ENCODE measurements at places on chromosomes 4 and X.

- DNase-seq = no peak
Measured at GRCh38 chr4:62387808-62388207, 1187.7 kb downstream of the ADGRL3 start.

GRCh38 chr4:157804986-157805385, 367.8 kb downstream of the GASK1B start:
- no peak for DNase-seq

GRCh38 chr4:71992571-71993312, 39.1 kb upstream of the NPFFR2 start:
- no peak for DNase-seq

- no peak for DNase-seq
Measured at GRCh38 chr4:123113155-123113554, 190.8 kb upstream of the NUDT6 start.

DNA sequence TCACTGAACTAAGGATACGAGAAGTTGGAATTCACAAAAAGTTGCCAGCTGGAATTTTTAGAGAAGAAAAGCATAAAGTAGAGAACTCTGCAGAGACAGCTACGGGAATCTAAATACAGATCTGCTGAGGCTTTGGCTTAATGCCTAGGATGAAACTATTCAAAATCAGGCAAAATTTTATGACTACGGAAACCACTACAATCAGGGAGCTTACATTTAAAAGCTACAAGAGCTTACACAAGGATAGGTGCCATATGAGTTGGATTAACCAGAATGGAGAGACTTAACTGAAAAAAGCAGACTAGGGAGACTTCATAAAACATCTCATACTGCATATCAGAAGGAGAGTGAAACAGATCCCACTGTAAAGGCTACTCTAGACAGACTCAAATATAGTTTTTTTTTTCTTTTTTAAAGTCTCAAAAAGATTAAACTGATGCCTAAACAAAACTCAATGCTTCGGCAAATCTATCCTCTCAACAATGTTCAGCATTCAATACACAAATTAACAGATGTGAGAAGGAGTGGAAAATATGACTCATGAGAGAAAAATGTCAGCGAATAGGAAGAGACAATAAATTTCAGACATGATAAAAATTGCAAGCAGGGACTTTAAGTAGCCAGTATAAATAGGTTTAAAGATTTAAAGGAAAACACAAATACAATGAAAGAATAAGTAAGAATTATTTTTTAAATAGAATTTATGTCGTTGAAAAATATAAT, 586.1 kb downstream of the FSTL5 start:
- peak; percentile 15 for DNase-seq

- no peak for DNase-seq
Measured at GRCh38 chr4:100170986-100171385, 19.3 kb downstream of the DDIT4L start.

DNA sequence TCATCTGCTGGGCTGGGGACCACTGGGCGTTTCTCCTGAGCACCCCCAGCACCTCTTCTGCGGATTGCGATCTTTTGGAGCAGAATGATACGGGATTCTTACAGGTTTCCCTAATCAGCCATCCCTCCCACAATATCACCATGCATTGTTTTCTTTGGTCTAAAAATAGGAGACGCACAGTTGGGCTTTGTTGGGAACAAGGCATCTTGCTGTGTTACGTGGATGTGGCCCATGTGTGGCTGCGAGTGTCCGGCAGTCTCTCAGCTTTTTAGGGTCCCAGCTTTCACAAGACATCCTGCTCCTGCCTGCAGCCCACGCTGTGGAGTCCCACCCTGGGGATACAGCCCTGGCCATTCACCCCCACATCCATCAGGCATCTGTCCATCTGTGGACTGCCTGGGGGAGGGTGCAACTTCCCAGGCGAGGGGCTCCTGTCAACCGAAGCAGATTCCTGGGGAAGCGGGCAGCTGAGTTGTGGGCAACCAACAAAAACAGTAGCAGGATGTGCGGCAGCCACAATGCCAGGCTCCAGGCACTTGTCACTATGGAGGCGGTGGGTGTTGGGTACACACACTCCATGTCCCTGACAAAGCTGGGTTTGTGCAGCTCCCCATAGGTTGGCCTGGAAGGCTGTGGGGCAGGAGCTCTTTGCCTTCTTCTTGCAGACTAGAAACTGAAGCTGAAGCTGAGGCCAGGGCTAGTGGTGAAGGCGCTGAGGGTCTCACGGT, 185.5 kb upstream of the PSAPL1 start:
- no peak for DNase-seq

- DNase-seq = no peak
Measured at GRCh38 chr4:166737430-166737829, 496.9 kb downstream of the SPOCK3 start.

DNA sequence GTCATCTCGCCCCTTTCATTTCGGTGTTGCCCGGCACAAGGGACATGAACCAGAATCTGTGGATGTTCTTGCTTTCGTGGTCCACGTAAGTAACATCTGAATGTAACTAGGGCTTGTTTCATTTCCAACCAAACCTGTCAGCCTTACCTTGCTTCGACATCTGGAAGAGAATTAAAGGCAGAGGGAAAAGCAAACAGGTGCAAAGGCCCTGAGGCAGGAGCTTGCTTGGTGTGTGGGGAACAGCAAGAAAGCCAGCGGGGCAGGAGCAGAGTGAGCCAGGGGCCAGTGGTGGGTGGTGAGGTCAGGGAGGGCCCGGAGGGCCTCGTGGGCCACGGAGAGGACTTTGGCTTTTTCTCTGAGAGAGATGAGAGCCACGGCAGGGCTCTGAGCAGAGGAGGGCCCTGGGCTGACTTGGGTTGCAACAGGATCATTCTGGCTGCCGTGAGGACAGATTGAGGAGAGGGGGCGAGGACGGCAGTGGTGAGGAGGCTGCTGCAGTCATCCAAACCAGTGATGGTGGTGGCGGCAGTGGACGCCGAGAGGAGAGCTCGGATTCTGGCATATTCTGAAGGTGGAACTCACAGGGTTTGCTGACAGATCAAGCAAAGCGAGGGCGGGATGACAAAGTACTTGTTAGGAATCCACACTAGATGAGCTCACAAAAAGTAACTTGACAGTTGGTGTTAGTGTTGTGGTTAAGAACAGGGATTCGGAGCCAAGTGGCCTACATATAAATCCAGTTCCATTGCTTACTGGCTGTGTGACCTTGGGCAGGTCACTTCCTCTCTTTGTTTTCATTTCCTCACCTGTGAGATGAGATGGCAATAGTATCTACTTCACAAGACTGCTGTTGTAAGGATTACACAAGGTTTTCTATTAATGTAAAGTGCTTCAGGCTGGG, 6.8 kb upstream of the WDR13 start:
- no peak for DNase-seq

DNA sequence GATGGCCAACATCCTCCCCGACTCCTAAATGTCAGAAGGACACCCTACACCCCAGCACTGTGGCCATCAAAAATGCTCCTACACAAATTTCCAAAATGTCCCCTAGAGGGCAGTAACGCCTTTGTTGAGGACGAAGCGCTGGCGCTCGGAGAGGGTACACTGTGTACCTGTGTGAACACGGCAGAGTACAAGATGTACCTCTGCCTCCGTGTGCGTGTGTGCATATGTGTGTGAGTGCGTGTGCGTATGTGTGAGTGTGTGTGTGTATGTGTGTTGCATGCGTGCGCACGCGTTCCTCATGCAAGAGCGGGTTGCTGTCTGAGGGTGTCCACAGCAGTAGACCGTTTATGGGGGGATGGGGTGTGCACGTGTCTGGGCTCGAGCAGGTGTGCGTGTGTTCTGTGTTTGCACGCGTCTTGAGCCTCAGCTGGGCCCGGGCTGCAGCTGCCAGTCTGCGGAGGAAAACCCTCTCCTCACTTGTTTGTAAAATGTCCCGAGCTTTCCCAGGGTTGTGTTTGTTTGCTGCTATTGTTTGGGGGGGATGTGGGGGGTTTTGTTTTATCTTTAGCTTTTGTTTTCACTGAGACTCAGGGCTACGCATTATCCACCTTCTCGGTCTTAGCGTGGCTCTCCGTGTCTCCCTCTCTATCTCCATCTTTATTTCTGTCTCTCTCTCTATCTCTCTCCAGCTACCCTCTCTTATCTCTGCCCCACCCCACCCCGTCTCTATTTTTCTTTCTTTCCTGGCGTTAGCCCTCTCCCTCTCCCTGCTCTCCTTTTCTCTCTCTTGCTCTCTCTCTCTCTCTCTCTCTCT, 10.4 kb upstream of the TSPYL2 start:
- DNase-seq = peak; percentile 52

DNA sequence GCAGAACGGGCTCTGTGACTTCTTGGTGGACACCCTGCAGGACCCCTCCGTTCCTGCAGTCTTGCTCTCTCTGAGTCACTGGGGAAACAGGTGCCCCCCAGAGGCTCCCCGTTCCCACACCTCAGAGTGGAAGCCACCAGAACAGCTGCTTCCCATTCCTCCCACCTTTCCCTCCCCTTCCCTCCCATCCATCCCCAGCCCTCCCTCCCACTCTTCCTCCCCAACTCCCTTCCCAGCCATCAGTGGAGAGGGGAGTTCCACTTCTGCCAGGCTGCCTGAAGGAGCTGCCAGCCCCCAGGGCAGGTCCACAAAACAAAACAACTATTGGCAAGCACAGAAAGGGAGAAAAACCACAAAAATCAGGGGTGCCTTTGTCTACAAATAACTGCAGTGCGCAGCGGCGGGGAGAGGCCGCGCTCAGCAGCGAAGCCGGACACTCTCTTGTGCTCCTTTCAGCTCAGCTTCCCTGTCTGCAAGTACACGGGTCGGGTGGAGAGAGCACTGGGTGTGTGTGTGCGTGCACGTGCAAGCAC, 8.1 kb downstream of the SSR4 start:
- DNase-seq = no peak

DNA sequence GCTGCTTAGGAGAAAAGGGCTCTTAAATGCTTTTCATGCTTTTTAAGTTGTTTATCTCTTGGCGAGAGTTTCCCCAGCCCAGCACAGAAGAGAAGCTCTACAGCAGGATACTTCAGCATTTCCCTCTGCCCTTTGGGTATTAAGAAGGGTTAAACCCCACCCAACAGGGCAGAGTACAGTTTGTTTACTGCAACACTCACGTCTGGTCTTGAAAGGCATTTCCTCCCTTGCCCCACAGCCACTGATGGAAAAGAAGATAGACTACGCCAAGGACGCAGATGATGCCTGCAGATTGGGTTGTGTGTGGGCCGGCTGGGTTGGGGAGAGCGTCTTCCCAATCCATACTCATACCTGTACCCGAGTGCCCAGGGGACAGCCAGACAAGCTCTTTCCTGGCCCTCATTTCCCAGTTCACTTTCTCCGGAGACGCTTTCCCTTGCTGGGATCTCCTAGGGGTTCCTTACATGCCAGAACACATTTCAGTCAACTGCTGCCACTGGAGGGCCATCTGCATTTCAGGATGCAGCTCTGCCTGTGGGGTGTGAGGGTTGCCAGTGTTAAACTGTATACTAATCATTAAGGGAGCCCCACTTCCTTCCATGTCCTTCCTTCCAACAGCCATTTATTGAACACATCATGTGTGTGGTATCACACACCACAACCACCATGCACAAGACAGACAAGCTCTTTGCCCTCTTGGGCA, 96.5 kb upstream of the DHX15 start:
- DNase-seq = no peak

GRCh38 chrX:131366407-131366806, 77.3 kb upstream of the IGSF1 start:
- no peak for DNase-seq

DNA sequence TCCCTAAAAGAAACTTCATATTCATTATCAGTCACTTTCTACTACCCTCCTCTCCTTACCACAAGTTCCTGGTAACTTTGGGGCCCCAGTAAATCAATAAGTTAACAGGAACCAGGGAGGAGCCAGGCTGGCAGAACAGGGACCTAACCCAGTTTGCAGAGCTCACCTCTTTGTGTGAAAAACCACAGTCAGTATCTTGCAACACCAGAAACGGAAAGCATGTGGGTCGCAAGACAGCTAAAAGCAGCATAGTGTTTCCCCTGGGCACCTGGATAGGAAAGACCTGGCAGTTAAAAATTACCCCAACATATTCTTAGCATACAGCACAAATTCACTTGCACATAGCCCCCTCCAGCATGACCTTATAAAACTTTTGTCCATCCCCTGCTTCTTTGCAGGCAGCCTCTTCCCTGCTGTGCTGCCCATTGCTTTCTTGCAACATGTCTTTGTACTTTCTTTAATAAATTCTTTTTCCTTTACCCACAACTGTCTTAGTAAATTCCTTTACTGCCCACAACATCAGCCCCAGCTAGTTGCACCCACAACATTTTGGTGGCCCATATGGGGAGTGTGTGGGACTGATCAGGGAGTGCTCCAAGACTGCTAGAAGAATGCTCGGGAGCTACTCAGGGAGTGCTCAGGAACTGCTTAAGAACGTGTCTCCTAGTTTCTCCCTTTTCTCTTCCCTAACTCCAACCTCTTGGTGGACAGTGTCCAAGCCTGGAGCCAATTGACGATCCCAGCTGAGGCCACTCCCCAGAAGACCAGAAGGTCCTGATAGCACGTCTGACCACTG, 83.4 kb downstream of the MSN start:
- DNase-seq = no peak

- DNase-seq = no peak
Measured at GRCh38 chrX:134641346-134641745, 16.9 kb downstream of the PLAC1 start.

DNA sequence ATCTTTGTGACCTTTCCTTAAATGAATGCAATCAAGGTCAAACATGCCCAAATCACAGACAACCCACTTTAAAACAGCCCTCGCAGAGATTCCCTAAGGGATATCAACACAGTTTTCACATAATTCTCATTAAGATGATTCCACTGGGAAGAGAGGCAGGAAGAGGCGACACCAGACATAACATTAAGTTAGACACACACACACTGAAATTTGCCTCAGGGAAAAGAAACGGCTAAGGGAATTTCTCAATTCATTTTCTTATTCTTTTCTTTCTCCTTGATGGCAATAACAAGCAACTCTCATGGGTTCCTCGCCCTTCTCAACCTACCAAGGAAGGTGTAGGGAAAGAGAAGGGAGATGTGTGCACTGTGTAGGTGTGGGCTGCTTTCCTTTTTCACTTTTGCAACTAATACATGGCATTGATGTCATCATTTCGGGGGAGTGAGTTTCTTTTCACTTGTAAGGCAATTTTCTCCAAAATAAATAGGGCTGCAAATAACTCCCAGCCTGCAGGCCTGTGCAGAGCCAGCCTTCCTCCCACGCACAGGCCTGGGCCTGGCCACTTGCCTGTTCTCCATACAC, 41.4 kb downstream of the SOD3 start:
- DNase-seq = no peak

DNA sequence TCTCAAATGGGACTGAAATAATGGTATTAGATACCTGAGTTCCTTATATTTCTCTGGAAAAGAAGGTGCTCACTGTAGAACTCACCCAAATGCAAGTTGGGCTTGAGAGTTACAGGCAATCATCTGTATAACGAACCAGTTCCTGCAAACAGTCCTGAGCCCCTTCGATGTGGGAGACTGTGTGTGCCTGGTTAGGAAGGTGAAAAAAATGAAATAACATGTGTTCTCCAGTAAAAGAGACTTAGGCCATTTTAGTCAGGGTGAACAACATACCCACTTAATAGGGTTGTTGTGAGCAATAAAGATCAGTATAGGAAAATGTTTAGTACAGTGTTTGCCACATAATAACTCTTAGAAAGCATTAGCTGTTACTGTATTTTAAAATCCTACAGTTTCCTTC, 23.4 kb downstream of the STIM2 start:
- DNase-seq = no peak
